ENCODE measurements at places on chromosomes 3 and 15.
A peak's percentile ranks its signal among the peaks of the same experiment; 100 is the strongest.

GRCh38 chr3:151011427-151011826 is 38.9 kb upstream of the CLRN1 start:
- peak; percentile 92 for DNase-seq

GRCh38 chr15:83108266-83109219 is 1.1 kb downstream of the TM6SF1 start:
- peak; percentile 42 for DNase-seq

DNA sequence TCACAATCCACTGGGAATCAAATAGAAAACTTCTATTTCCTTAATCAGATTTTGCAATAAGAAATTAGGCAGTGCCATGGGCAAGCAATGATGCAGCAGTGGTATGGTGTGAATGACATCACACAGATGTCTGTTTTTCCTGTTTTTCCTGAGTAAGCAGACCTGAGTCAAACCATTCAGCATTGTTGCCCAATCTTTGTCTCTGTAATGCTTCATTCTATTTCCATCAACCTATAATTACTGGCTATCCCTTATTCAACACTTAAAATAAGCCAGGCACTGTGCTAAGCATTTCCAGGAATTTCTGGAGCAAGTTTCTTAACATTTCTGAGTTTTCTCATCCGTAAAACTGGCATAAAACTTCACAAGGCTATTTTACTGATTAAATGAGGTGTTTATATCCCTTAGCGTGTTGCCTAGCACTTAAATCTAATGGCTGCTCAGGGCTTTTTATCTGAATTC is 11.3 kb upstream of the OXSR1 start:
- peak; percentile 98 for DNase-seq

DNA sequence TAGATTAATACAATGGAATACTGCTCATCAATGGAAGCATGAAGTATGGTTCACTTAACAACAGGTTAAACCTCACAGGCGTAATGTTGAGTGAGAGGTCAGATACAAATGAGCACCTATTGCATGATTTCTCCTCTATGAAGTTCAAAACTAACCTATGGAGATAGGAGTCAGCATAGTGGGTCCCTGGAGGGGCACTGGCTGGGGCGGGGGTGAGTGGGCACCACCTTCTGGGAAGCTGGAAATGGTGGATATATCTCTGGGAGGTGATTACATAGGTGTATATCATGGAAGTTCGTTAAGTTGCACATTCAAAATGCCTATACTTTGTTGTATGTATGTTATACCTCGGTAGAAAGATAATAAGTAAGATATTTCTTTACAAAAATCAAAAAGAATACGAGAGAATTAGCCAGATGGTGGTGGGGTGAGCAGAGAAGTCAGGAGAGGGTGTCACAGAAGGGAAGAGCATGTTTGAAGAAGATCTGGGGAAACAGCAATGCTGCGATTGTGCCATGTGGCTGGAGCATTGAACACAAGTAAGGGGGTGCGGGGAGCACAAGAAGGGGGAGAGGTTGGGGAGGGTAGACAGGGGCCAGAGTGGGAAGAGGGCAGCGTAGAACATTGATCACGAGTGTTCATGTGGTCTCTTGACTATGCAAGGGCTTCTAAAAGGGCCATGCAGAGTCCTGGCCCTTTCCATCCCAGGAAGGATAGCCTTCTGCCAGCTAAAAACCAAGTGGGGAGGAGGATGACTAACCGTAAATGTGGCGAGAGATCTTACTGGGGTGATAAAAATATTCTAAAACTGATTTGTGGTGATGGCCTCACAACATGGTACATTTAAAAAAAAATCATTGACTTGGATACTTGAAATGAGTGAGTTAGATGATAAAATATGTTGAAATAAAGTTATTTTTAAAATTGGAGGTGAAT is 30.2 kb downstream of the ITGA11 start:
- no peak for DNase-seq

GRCh38 chr3:106825962-106826605 is 551.2 kb upstream of the CCDC54 start:
- peak; percentile 58 for DNase-seq

- DNase-seq = no peak
Observed at GRCh38 chr3:123291404-123291803, 89.7 kb downstream of the SEC22A start.

- DNase-seq = no peak
Observed at GRCh38 chr3:41163421-41163820, 35.9 kb upstream of the CTNNB1 start.

DNA sequence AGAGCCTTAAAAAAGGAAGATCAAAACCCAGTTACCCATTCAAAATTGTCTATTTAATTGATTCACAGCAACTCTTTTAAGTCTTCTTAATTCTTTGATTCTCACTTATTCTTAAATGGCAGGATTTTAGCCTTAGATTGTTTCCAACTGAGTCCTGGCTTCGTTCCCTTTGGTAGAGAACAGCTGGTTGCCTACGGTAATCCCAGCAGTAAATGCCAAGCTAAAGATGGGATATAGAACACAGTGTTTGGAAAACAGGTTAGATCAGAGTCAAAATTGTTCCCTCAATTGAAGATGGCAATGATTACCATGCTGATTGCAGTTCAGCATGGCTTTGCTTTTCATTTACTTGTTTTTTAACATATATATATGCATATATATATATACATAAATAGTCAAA is 300.9 kb downstream of the PYDC2 start:
- no peak for DNase-seq

GRCh38 chr3:72152551-72153476 is 367.9 kb upstream of the PROK2 start:
- peak; percentile 23 for DNase-seq

DNA sequence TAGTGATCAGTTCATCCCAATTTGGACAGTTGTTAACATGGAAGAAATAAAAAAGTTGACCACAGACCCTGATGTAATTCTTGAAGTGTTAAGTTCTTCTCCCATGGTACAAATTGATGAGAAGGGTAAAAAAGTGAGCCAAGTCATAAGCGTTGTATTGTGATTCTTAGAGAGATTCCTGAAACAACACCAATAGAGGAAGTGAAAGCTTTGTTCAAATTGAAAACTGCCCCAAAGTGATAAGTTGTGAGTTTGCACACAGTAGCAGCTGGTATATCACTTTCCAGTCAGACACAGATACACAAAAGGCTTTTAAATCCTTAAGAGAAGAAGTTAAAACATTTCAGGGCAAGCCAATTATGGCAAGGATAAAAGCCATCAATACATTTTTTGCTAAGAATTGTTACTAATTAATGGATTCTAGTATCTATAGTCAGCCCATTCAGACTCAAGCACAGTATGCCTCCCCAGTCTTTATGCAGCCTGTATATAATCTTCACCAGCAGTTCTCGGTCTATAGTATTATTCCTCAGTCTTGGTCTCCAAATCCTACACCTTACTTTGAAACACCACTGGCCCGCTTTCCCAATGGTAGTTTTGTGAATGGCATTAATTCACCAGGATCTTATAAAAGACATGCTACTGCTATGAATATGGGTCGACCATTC is 38.2 kb downstream of the CDIN1 start:
- no peak for DNase-seq

DNA sequence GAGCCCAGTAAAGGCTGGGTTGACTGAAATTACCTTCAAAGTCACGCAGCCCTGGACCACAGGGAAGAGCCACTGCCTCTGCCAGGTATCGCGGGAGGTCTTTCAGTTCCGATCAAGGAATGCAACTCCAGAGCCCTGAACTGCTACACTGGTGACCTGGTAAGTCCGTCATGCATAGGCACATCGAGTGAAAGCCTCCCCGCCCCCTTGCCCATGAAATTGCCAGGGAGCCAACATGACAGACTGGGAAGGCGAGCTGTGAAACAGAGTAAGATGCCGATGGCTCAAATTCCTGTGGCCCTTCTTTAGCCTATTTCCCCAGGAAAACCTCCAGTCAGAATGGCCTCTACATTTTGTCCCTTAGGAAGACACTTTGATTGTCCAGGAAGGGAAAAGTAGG is 2.3 kb upstream of the GP5 start:
- DNase-seq = no peak

DNA sequence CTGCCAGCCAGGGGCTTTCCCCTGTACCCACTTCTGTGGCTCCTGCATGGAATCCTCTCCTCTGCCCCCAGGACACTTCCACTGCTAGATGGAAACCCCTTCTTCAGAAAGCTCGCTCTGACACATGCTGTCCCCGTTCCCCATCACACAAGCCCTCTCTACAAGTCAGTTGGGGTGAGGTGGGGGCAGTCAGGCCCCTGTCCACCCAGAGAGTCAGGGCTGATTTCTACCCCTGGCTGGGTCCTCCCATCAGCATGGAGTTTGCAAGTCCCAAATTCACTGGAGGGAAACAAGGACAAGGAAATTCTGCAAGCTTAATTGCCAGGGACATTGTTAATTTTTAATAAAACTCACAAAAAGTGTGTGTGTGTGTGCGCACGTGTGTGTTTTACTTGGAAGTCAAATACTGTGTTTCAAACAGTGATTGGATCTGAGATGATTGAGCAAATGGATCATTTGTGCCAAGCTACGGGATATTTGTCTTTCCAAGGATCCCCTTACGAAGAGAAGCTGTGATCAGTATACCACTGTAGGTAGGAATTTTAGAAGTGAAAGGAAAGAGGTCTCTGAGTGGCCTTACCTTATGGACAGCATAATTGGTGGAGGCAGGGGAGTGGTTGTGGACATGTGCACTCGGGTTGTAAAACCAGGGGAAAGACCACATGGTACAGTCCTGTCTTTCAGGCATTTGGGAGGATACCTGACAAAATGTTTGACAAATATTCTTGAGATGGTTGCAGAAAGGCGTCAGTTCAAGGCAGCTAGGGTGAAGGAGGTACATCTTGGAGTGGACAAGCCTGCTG is 1.5 kb upstream of the AMOTL2 start:
- no peak for DNase-seq

DNA sequence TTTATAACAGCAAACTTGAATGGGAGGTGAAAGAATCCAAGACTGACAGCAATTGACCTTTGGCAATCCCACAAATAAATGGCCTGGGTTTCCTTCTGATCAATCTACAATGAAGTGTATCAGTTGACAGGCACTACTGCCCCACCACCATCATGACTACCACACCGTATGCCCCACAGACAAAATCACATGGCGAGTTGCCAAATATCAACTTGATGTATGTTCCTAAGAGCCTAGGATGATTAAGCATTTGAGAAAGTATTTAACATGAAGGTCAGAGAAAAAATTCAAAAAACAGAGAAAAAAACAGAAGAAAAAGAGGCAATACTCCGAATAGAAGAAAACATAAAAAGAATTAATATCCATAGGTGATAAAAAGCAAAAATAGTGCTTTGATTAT is 215.9 kb upstream of the STAC start:
- DNase-seq = peak; percentile 77

GRCh38 chr3:156750874-156751245 is 75.3 kb upstream of the LEKR1 start:
- peak; percentile 63 for DNase-seq

DNA sequence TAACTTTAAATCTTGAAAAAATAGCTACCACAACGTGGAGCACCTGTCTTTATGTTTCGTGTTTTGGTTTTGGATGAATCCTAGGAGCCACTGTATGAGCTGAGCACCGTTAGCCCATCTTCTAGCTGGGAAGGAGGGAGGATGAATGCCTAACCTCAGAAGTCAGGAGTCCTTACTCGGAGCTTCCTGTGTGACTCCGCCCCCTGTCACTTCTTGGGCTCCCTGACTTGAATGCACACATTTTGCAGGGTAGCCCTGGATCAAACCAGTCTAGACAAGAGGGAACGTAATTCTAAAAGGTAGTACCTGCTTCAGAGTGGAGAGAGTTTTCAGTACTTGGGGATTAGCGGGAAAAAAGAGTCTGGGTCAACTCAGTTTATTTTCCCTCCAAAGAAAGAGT is 5.3 kb downstream of the GABRA5 start:
- DNase-seq = no peak

DNA sequence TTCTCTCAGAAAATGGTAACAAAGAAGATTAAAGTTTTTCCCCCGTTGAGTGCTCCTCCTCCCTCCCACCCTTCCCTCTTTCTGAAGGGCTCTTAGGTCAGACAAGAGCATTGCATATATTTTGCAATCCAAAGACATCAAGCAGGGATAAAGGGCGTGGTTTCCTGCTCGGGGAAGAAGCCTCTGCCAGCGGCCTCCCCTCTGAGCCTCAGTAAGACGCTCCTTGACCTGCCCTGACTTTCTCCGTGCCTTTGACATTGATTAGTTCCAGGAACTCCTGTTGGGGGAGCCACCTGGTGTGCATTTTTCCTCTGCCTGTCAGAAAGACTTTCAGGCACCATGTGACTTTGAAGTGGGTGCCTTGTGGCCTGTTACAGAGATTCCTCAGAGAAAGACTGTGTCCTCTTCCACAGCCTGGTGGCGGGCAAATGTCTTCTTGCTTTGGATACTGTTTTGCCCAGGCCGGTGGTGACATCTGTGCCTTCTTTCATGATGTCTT is 87.2 kb upstream of the TBL1XR1 start:
- DNase-seq = peak; percentile 49

DNA sequence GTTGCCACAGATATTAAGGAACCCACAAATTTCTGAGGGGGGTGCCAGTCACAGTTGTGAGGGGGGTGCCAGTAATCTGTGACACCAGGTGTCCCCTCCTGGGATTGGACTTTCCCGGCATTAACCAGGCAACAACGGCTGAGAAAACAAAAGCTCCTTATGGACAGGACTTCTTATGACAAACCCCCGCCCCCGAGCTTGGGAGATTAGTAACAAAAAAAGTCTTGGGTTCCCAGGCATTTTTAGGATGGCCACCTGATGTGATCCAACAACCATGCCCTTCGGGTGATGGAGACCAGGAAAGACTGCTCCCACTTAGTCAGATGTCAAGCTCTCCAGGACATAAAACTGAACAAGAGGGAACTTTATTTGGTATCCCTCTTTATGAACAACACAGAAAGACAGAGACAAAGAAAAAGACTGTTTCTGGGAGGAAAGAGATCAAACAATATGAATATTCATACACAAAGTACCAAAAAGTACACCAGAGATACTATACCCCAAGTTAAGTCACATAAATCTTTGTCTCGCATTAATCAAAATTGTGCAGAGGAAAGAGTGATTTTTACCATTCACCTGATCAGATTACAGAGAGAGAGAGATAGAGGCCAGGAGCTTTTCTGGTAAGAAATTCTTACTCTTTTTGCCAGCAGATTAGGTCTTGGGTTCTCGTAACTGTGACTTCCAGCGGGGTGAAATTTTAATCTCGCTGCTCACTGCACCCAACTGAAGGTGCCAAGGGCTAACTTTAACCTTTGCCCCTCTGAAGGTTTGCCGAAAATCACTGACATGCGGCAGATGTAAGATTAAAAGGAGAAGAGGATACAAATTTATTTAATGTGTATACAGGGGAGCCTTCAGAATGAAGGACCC is 61.6 kb downstream of the OSTN start:
- DNase-seq = no peak
